Stimulated activated CD4-positive, alpha-beta T cell treated with anti-CD3 and anti-CD28 coated beads, Interleukin-1b, Interleukin-23, amount 100 ng/mL, for 24 hours (primary cell): ENCODE measurements at places on chromosomes 7 and 10.
A peak's percentile ranks its signal among the peaks of the same experiment; 100 is the strongest.

DNA sequence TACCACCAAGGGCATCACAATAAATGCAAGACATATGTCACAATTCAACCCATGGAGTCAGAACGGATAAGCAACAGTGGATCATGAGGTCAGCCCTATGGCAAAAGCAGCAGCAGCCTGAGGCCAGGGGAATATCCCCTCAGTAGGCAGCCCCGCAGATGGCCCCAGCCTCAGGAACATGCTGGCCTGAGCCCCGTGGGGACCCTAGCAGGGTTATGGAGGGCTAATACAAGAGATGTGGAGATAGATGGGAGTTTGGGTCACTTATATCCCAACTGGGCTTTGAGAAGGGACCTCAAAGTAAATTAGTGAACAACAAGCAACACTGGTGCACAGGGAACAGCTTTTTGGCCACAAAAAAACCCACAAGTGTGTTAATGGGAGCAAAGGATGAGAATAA, 9.1 kb downstream of the TMEM72 start:
- no peak for DNase-seq

GRCh38 chr7:4226524-4226882, 455.6 kb upstream of the FOXK1 start:
- DNase-seq, result no peak

DNA sequence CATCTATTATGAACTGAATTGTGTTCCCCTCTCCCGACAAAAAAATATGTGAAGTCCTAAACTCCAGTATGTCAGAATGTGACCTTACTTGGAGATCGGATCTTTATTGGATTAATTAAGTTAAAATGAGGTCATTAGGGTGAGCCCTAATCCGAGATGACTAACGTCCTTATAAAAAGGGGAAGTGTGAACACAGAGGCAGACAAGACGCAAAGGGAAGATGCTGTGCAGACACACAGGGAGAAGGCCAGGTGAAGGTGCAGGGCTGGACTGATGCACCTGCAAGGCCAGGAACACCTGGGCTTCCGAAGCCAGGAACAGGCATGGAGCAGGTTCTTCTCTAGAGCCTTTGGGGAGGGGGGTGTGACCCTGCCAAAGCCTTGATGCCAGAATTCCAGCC, 187.8 kb downstream of the PARD3 start:
- no peak for DNase-seq

GRCh38 chr10:62719061-62719460, 85.5 kb upstream of the ADO start:
- DNase-seq, result no peak

DNA sequence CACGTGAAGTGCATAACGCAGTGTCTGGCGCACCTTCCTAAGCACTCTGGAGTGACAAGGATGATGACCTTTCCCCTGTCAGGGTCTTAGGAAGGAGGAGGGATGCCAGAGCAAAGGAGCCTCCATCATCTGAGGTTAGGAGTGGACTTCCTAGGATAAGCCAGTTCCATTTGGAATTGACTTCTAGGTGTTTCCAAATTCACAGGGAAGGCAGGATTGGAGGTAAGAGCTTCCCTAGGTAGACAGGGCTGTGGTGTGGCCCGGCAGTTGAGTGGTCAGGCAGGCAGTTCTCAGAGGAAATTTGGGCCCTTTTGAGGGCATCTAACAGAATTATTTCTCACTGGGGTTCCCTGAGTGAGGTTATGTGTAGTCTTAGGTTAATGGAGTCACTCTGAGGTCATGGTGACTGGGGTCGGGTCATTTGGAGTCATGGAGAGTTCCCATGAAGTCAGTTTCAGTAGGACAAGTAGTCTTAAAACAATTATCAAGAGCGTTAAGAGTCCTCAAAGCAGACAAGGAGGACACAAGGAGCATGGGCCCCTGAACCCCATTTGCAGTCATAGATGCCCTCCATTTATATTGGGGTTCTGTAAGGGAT, 8.2 kb downstream of the PPIF start:
- DNase-seq, result no peak

DNA sequence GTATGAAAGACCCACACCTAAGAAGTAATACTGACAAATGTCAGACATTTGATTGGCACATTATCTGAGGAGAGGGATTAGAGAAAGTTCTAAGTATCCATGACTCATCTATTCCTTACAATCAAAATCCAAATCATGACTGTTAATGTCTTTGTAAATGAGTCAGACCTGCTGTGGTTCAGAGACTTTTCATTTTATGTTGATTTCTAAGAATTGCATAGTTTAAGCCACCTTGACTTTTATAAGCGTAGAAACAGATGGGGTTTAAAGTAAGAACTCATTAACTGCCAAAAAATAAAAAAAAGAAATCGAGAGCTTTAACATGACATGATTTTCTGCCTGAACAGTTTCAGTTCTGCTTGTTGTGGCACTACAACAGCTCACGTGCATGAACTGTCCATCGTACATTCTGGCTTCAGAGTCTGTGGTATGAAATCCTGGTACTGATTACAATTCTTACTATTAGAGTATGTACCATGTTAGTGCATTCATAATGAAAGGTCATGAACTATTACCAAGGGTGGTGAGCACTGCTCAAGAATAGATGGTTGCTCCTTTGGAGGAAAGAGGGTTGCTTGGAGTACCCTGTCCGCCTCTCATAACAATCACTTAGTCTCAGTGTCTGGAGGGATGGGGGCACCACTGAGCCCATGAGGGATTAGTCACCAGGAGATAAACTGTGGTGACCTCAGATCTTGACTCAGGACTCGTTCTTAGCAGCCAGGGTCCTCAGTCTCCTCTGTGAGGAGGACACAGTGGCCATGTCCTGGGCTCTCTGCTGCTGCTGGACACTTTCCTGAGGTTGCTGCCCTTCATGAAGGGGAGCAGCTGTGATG, 42.2 kb downstream of the ACSM6 start:
- DNase-seq, result no peak

GRCh38 chr10:13632884-13633440, 46.2 kb downstream of the PRPF18 start:
- DNase-seq, result no peak

GRCh38 chr7:151756076-151756731, 120.7 kb downstream of the PRKAG2 start:
- peak; percentile 53 for DNase-seq

DNA sequence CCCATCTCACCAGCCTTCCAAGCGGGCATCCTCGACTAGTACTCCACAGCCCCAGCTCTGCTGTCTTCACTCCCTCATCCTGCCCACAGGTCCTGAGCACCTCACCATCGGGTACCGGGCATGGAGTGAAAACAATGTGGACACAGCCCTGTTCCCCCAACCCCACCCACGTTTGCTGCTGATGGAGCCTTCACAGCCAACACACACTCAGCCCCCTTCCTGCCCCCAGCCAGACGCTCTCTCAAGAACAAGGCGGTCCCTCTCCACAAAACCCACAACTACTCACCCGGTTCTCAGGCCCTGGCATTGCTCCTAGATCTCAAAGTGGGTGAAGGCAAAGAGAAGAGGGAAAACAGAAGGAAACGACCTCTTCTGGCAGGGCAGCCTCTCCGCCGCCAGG, 56.1 kb downstream of the SLIT1 start:
- no peak for DNase-seq

GRCh38 chr7:112407261-112407660, 43.0 kb upstream of the IFRD1 start:
- DNase-seq, result no peak

- DNase-seq, result no peak
Observed at GRCh38 chr7:27905951-27906350, 166.0 kb downstream of the TAX1BP1 start.

DNA sequence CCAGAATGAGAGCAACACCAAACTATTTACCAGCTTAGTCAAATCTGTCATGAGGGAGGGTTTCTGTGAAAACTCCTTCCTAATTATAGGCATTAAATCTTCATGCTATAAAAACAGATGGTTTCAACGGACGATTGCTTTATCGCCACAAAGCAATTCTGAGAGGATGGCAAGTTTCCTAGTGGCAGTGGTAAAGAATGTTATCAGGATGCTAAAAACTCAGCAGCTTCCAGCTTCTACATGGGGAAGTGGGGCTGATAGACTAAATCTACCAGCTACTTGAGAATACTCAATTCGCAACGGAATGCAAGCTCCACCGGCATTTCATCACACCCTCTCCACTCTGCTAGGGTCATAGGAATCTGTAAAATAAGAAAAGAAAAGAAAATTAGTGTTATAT, 41.8 kb downstream of the JCAD start:
- DNase-seq, result no peak

- no peak for DNase-seq
Observed at GRCh38 chr7:54663603-54664234, 95.3 kb downstream of the SEC61G start.

DNA sequence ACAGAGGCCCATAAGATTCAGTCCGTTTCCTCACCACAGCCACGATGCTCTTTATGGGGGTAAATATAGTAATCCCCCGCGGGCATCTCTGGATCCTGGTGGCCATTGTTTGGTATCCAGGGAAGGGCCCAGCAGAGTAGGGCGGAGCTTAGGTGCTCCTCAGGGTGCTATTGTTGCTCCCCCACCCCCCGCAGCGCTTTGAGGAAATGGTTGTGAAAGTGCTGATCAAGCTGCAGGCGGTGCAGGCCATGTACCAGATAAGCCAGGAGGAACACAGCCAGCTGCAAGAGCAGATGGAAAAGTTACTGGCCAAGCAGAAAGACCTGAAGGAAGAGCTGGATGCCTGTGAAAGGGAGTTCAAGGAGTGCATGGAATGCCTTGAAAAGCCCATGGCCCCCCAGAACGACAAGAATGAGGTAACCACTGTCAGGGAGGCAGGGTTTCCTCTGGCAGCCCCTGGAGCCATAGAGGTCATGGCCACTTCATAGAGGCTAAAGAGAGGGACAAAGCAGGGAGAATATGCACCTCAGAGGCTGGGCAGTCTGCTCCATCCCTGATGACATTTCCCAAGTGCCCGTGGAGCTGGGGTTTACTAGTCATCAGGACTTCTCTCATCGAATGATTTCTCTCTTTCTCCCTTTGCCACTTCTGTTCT, 17.6 kb upstream of the FLNC start:
- DNase-seq, result no peak

GRCh38 chr7:47942132-47942531, 6.1 kb downstream of the PKD1L1 start:
- no peak for DNase-seq

GRCh38 chr10:122019414-122019975, 30.5 kb downstream of the TACC2 start:
- DNase-seq, result no peak

DNA sequence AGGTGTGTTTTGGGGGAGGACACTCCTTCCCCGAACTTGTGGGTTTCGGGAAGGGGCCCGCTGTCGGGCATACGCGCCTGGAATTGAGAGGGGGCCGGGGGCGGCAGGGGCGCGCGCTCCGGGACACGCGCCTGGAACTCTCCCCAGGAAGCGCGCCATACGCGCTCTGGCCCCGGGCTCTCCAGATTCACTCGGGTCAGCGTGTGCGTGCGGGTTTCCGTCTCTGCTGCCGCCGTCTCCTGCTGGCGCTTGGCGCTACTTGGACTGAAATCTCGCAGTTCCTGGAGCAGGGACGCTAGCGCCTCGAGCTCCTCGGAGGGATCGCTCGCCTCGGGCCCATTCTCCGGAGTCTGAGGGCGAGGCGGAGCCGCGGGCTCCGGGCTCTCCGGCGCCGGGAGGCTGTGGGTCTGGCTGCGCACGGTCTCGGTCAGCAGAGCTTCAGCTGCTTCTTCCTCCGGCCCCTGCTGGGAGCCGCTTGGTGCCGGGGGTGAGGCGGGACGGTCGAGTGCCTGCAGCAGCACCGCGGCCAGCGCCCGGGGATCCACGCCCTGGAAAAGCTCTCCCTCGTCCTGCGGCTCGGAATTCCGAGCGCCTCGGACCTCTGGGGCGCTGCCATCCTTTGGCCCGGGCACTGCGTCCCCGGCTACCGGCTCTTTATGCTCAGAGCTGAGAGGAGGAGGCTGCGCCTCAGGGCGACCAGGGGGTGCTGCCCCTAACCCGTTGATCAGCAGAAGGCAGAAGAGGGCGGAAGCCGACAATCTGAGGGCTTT, 1.1 kb downstream of the VGF start:
- no peak for DNase-seq

- DNase-seq, result no peak
Observed at GRCh38 chr10:76411729-76412435, 980.5 kb downstream of the LRMDA start.

DNA sequence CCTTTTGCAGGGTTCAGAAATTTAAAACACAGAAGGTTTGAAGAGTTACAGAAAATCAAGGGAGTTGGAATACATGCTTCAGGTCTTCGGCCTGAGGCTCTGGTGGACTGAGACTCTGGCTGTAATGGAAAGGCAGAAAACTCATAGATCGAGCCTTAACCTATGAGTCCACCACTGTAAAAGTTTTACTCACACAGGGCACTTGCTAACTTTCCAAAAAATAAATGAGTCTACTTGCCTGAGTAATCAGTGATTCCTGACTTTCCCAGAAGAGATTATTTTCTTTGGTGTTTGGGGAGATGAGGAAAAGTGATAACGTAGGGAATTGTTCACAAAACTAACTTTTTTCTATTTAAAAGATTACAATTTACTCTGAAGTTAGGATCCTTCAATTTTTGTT, 108.0 kb downstream of the MBL2 start:
- DNase-seq, result no peak

DNA sequence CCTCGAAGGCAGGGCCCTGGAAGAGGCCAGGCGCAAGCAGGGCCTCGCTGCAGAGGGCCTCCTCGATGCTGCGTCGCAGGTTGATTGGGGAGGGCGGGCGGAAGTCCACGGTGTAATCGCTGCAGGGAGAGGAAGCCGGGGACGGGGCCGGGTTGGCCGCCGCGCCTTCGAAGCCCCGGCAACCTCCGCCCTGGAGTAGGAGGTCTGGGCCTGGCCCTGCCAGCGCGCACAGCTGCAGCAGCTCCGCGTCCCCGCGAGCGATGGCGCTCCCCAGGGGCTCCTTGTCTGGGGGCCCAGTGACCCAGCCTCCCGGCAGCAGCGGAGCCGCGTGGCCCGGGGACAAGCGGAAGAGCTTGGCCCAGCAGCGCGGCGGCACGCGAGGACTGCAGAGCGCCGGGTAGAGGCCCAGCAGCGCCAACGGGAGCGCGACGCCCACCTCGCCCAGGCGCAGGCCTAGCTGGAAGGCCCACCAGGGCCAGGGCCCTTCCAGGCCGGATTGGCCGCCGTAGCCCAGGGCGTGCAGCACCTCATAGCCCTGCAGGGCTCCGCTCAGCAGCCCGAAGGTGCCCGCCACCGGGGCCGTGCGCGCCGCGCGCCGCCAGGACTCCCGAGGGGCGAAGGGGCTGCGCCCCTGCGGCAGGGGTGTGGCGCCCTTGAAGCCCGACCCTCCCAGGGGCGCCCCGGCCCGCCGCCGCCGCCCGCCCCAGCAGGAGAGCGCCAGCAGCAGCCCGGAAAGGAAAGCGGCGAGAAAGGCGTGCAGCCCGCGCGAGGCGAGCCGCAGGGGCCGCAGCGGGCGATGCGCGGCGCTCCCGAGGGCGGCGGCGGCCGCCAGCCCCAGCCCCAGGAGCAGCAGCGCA, 7.8 kb upstream of the RBM28 start:
- no peak for DNase-seq

DNA sequence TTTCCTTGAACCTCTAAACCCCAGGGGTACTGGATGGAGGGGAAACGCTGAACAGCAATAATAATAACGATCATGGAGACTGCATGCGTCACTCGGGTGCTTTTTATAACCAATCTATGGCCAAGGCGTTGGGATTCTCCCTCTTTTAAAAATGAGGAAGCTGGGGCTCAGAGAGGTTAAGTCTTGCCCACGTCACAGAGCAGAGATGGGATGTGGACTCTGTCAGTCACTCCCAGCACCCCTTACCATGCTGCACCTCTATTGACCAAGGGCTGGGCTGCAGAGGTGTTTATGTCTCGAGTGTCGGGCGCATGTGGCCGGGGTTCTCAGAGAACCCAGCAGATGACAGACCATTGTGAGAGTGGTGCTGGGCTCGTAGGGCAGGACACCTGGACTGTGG, 129.9 kb downstream of the CDH23 start:
- no peak for DNase-seq

- no peak for DNase-seq
Observed at GRCh38 chr7:45701701-45702510, 127.7 kb downstream of the ADCY1 start.
